NCI-H1417 (cell line): ENCODE measurements at places on chromosomes 7 and 10.

- DNase-seq, result no peak
Observed at GRCh38 chr10:117223693-117224430, 17.1 kb upstream of the SLC18A2 start.

- DNase-seq, result no peak
Observed at GRCh38 chr10:129396021-129396722, 70.9 kb upstream of the MGMT start.

DNA sequence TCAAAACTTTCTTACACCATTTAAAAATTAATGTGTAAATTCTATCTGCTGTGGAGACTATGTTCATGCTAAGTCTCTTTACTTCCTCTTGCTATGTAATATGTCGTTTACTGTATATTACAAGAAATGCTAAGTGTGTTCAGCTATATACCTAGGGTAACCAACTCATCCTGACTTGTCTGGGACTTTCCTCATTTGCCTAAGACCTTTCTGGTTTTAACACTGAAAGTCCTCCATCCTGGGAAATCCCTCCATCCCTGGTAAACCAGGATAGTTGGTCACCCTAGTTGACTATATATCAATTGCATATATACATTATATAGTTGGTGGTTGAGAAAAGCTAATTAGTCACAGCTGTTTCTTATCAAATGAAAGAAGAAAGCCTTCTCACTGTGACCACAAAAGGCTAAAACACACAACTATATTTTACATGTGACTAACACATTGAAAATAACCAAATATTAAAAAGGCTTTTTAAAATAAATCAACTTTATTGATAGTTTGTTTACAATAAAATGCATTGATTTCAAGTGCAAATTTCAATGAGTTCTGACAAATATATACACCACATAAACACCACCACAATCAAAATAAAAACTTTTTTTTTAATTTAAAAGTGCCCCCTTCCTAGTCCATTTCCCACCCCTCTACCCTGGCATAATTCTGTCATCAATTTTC lies 167.7 kb upstream of the INHBA start:
- no peak for DNase-seq

GRCh38 chr10:5606864-5607263 lies 59.5 kb downstream of the ASB13 start:
- DNase-seq, result no peak

- DNase-seq, result no peak
Observed at GRCh38 chr7:34184466-34184865, 279.1 kb downstream of the BMPER start.

DNA sequence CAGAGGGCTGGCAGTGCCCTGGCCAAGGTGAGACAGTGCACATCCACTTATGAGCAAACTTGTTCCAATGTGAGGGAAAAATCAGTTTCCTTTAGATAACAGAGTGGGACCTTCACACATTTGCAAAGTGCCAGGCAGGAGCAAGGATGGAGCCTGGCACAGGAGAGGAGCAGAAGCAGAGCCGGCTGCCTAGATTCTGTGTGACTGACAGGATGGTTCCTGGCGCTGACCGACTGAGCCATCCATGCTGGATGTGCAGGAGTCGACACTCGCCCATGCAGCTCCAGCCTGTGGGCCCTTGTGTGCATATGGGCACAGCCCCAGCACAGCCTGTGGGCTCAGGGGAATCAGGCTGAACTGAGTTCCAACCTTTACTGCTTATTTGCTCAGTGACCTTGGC lies 346.5 kb downstream of the GRID1 start:
- no peak for DNase-seq

DNA sequence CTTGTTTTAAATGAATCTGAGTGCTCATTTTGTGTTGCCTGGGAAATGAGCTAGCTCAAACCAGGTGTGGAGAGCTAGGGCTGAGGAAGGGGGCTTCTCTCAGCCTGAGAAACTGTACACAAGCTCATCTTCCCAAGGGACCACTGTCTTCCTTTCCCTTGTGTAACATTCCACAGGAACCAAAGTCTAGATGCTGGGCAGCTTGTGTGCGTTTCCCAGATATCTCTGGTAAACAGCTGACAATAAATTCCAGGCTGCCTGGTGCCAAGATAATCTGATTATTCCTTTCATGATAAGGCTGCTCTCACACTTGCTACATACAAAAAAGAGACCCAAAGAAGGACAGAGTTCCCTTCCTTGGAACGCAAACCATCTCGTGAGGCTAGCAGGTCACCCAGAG lies 33.1 kb upstream of the MKLN1 start:
- DNase-seq, result no peak

DNA sequence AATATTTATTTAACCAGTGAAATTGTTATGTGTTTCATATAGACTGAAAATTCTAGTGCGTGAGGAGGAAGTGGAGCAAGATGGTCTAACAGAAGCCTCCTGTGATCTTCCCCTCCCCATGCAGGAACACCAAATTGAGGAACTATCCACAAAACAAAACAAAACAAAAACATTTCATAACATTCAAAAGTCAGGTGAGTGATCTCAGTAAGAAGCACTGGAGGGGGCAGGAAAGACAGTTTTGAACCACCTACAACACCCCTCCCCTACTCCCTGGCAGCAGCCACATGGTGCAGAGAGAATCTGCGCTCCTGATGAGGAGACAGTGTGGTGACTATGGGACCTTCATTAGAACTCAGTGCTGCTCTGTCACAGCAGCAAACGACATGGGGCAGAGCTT lies 221.9 kb upstream of the SEMA3C start:
- DNase-seq, result no peak

DNA sequence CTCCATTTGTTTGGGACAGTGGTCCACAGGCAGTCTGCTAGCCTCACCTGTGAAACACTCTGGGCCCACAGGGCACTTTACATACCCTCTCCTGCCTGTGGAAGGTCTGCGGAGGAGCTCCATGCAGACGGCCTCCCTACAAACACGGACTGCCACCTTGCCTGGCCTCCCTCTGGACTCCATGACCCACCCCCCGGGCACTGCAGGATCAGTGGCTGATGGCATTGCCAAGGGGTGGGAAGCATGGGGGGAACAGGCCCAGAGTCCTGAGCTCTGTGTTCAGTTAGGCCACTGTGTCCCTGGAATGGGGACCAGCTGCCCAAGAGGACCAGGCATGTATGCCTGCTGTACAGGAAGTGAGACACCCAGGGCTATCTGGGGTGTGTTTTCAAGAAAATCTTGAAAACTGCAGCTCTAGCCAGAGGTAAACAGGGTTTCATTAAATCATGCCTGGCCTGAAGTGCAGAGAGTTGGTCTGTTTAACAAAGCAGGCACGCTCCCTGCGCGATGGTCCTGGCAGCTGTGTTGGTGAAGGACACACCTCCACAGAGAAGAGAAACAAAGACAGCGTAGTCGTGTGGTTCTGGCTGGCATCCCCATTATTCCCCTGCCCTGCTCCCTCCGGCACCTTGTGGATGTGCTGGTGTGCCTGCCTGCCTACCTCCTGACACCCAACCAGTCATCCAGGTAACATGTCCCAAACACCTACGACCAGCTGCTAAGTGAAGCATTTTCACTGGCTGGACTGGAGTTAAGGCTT lies 470.8 kb upstream of the ZMIZ1 start:
- DNase-seq, result no peak

- no peak for DNase-seq
Observed at GRCh38 chr10:72321248-72322029, 33.3 kb downstream of the DNAJB12 start.

DNA sequence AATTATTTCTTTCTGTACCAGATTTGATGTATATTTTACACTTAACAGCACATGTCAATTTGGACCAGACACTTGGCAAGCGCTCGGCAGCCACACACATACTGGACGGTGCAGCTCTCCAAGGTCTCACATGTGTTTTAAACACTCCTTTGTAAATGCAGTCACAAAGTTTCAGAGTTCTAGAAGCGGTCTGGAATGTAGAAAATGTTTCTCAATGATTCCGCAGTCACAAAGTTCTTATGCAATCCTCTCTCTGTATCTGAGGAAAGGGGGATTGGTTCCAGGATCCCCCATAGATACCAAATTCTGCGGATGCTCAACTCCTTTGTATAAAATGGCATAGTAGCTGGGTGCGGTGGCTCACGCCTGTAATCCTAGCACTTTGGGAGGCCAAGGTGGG lies 253.0 kb upstream of the GRB10 start:
- no peak for DNase-seq

DNA sequence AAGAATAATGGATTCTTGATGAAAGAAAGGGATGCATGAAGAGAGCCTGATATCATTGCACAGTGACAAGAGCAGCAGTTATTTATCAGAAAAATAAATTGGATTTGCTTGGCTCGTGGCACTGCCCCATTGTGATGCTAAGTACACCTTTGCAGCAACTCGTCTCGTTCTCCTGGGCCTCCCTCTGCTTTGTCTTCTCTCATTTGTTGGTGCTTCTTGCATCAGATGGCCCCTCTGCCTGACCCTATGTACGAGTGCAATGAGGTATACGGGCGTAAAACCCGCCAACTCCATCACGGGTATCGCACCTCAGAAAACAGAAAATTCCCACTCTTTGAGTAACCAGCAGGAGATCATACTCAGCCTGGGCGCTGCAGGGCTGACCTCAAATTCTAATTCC lies 107.2 kb upstream of the C10orf90 start:
- DNase-seq, result no peak

GRCh38 chr10:44301781-44302355 lies 83.0 kb downstream of the CXCL12 start:
- no peak for DNase-seq

- DNase-seq, result no peak
Observed at GRCh38 chr7:498678-499641, 20.7 kb downstream of the PDGFA start.

DNA sequence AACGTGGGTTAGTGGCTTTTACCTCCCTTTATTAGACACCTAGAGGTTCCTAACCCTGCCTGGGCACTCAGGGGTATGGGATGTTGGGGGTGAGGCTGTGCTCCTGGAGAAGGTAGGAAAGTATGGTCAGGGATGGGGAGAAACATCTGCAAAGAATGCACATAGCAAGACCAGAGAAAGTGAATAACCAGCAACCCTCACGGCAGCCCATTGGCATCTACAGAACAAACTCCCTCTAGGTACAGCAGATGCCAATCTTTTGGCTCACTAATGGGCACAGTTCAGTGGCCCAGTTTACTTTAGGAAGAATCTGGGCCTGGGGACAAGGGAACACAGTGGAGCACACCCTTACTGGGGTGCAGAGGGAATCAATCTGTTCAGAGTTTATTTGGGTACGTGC lies 143.9 kb downstream of the JAZF1 start:
- DNase-seq, result no peak

DNA sequence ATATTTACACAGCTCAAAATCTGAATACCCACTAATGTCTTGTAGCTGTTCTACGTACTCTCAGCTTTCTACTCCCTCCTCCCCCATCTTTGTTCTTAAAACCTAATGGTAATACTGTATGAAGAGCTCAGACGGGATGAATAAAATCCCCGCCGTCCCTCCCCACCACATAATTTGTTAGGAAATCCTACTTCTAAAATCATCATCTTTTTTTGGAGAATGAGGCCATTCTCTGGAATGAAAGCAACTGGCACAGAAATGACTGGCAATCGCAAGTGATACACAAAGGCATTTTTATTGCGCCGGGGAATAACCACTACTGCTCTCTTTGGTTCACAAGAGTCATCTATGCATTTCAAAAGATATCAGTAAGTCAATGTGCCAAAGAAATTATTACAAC lies 27.3 kb downstream of the SLC35B4 start:
- DNase-seq, result no peak

DNA sequence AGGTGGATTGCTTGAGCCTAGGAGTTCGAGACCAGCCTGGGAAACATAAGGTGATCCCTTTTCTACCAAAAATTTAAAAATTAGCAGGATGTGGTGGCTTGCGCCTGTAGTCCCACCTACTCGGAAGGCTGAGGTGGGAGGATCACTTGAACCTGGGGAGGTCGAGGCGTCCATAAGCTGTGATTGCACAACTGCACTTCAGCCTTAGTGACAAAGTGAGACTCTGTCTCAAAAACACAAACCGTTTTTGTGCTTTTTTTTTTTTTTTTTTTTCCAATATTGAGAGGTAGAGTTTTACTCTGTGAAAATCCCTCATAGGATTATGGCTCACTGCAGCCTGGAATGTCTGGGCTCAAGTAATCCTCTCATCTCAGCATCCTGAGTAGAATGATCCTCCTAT lies 14.1 kb downstream of the CCAR1 start:
- no peak for DNase-seq

GRCh38 chr10:11444155-11444530 lies 167.3 kb downstream of the USP6NL start:
- no peak for DNase-seq

DNA sequence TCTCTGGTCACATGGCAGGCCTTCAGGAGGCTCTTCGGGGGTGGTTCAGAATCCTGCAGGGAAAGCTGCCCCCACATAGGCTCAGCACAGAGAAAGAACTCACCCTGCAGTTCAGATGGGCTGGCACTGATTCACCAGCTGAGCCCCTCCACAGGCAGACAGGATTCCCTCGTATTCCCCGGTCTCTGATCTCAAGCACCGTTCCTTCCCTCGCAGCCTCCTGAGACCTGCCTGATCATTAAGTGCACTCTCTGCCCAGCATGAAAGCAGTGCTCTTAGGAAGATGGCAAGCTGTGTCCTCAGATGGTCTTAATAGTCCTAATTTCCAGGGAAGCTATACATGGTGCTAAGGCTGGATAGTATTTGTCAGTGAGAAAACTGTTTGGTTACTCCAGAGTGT lies 78.2 kb upstream of the NPS start:
- no peak for DNase-seq

- DNase-seq, result no peak
Observed at GRCh38 chr7:7375538-7375937, 160.1 kb downstream of the COL28A1 start.

GRCh38 chr10:130806426-130806825 lies 505.1 kb downstream of the TCERG1L start:
- no peak for DNase-seq

DNA sequence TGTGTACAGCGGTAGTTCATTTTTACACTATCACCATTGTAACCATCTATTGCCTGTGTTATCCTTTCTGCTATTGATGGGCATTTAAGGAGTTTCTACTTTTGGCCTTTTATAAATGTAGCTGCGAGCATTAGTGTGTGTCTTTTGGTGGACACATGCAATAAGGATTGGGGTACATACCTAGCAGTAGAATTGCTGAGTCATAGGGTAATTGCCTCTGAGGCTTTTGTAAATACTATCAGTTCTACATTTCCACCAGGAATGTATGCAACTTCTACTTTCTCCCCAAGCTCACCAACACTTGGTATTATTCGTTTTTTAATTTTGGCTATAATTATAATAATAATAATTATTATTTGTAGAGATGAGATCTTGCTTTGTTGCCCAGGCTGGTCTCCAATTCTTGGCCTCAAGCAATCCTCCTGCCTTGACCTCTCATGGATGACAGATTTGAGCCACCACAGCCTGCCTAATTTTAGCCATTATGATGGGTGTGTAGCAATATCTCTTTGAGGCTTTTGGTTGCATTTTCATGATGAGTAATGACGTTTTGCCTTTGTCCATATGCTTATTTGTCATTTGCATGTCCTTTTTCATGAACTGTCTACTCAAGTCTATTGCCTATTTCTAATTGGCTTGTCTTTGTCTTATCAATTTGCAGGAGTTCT lies 277.0 kb downstream of the ACTR3B start:
- DNase-seq, result no peak

- DNase-seq, result no peak
Observed at GRCh38 chr7:90850471-90850870, 254.3 kb downstream of the CDK14 start.
